HFFc6 (cell line): ENCODE measurements at places on chromosomes 7 and 10. TPM values are rescaled to one million over a fixed set of nuclear protein-coding genes. Genes with fewer than 3 reads are reported as not detected.

GRCh38 chr10:96421995-96422394 lies 63.2 kb upstream of the OPALIN start:
- no peak for DNase-seq
- peaks cover 9% of the 10 kb centered on the region for H3K27me3 ChIP-seq
- no peak overlapping the region for H3K27ac ChIP-seq
- no peaks in the 10 kb centered on the region for H3K4me1 ChIP-seq
- H3K36me3 ChIP-seq = no peaks in the 10 kb centered on the region

DNA sequence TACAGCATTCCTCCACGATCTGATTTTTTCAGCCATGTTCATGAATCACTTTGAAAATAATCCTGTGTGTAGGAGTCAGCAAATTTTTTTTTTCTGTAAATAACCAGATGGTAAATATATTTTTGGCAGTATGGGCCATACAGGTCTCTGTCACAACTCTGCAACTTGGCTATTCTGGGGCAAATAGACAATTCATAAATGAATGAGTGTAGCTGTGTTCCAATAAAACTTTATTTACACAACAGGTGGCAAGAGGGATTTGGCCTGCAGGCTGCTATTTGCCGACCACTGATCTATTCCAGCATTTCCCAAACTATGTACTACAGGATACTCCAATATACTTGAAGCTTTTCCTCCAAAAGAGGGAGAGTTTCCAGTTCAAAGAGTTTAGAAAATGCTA lies 78.7 kb upstream of the SVIL start:
- no peak overlapping the region for H3K27ac ChIP-seq
- no peak for DNase-seq
- H3K36me3 ChIP-seq = no peaks in the 10 kb centered on the region
- H3K4me1 ChIP-seq = peaks cover 13% of the 10 kb centered on the region
- no peak overlapping the region for H3K4me3 ChIP-seq
- peaks cover 14% of the 10 kb centered on the region for H3K27me3 ChIP-seq

GRCh38 chr10:107031931-107032699 lies 132.4 kb downstream of the SORCS1 start:
- no peaks in the 10 kb centered on the region for H3K36me3 ChIP-seq
- H3K4me1 ChIP-seq = no peaks in the 10 kb centered on the region
- no peak for DNase-seq
- H3K27ac ChIP-seq = no peak overlapping the region

The TCERG1L gene
- total RNA-seq = not detected in 3 replicates

DNA sequence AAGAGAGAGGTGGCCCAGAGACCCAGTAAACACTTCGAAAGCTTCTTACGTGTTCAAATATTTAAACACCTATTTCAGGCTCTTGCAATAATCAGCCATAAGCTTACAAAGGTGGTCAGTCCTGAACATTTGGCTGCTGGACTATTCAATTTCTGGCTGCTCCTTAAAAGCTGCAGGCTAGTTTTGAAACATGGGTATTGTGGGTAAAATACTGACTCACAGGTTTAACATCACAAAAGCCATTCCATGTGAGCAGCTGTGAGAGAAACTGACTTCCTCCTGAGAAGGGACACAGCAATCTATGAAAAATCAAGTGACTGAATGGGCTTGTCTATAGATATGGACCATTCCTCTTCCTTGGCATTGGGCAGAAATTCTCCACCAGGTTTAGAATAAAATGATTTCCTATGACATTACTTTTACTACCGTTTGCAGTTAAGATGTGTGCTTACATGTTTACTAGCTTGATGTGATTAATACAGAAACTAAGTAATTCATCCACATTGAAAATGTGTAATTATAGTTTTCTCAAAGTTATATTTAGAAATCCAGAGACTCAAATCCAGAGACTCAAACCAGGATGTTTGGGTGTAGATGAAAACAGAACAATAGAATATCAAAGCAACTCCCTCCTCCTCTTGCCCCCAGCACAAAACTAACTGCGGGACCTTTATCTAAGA lies 252.3 kb downstream of the GATA3 start:
- no peaks in the 10 kb centered on the region for H3K4me1 ChIP-seq
- H3K27me3 ChIP-seq = no peaks in the 10 kb centered on the region; the same call in none of the 2 replicates
- no peak overlapping the region for H3K27ac ChIP-seq
- DNase-seq = no peak
- H3K36me3 ChIP-seq = no peaks in the 10 kb centered on the region
- H3K4me3 ChIP-seq = no peak overlapping the region

DNA sequence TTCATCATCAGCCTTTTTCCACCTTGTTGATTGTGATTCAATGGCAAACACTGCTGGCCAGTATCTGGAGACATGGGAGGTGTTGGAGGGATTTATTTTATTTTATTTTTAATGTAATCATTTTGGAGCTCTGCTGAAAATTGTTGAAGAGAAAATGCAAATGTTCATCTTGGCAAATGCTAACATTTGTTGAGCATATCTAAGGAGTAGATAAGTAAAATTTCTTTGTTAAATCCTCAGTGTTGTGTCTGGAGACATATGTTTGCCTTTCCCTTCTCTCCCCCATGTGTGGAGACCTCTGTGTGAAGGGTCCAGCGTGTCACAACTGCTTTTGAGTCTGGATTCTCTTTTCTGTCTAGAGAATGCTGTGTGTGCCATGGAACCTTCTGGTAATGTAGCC lies 300.3 kb downstream of the FZD1 start:
- H3K27ac ChIP-seq = no peak overlapping the region
- DNase-seq = no peak
- peaks cover 16% of the 10 kb centered on the region for H3K27me3 ChIP-seq
- peaks cover 36% of the 10 kb centered on the region for H3K4me1 ChIP-seq
- H3K4me3 ChIP-seq = no peak overlapping the region

The ANLN gene
- 110 to 240 TPM (median 197 TPM) in 3 replicates for total RNA-seq

GRCh38 chr7:126483972-126484371 lies 768.8 kb downstream of the GRM8 start:
- no peak for DNase-seq
- H3K27me3 ChIP-seq = no peaks in the 10 kb centered on the region; the same call in 1 of the 2 replicates
- no peaks in the 10 kb centered on the region for H3K4me1 ChIP-seq

The HOXA6 gene
- 2.0 to 4.4 TPM (median 2.4 TPM) in 3 replicates for total RNA-seq

DNA sequence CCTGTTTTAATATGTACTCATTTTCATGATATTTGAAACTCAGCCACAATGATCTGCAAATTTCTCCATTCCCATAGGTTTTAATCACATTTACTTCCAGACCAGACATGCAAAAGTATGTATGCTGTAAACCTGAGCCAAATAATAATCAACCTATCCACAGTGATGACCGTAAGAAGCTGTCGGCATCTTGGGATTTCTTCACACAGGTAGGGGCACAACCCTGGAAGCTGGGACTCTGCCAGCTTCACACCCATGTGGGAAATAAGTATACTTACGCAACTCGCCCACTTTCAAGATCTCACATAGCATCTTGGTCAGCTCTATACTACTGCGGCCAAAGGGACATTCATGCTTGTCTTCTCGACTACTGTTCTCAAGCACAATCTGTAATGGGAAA lies 352.3 kb downstream of the ELMO1 start:
- H3K4me1 ChIP-seq = no peaks in the 10 kb centered on the region
- peaks cover 4% of the 10 kb centered on the region for H3K27me3 ChIP-seq
- no peaks in the 10 kb centered on the region for H3K36me3 ChIP-seq
- no peak for DNase-seq
- no peak overlapping the region for H3K27ac ChIP-seq
- no peak overlapping the region for H3K4me3 ChIP-seq

DNA sequence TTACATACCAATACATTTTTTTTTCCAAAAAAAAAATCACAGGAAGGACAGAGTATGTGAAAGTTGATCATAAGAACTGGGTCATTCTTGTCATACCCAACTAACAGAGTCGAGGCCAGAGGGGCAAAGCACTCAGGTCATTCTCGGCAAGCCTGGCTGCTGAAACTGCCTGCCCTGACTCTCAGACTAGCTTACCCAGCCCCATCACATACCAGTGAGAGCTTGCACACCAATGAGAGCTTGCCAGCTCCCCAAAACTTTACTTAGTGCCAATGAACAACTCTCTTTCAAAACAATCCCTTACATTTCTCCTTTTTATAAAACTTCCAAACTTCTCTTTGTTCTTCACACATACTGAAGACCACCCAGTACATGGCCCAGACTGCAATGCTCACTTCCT lies 48.9 kb downstream of the VOPP1 start:
- DNase-seq = no peak
- peaks cover 34% of the 10 kb centered on the region for H3K4me1 ChIP-seq
- no peaks in the 10 kb centered on the region; the same call in 1 of the 2 replicates for H3K27me3 ChIP-seq
- peaks cover 9% of the 10 kb centered on the region for H3K36me3 ChIP-seq

- no peaks in the 10 kb centered on the region for H3K4me1 ChIP-seq
- no peaks in the 10 kb centered on the region for H3K36me3 ChIP-seq
- DNase-seq = no peak
- H3K27ac ChIP-seq = no peak overlapping the region
- no peak overlapping the region for H3K4me3 ChIP-seq
These were observed 67.1 kb downstream of the HECTD2 start for GRCh38 chr10:91477236-91477635.

- no peaks in the 10 kb centered on the region for H3K4me1 ChIP-seq
- DNase-seq = no peak
- no peak overlapping the region for H3K27ac ChIP-seq
- H3K4me3 ChIP-seq = no peak overlapping the region
- H3K36me3 ChIP-seq = peaks cover 17% of the 10 kb centered on the region
These were observed 48.3 kb downstream of the NOD1 start for GRCh38 chr7:30430276-30430675.

GRCh38 chr10:58856508-58857240 lies 319.8 kb upstream of the PHYHIPL start:
- H3K27me3 ChIP-seq = no peaks in the 10 kb centered on the region
- DNase-seq = peak; percentile 94
- H3K36me3 ChIP-seq = peaks cover 11% of the 10 kb centered on the region

The GJD4 gene
- total RNA-seq = not detected in 3 replicates

DNA sequence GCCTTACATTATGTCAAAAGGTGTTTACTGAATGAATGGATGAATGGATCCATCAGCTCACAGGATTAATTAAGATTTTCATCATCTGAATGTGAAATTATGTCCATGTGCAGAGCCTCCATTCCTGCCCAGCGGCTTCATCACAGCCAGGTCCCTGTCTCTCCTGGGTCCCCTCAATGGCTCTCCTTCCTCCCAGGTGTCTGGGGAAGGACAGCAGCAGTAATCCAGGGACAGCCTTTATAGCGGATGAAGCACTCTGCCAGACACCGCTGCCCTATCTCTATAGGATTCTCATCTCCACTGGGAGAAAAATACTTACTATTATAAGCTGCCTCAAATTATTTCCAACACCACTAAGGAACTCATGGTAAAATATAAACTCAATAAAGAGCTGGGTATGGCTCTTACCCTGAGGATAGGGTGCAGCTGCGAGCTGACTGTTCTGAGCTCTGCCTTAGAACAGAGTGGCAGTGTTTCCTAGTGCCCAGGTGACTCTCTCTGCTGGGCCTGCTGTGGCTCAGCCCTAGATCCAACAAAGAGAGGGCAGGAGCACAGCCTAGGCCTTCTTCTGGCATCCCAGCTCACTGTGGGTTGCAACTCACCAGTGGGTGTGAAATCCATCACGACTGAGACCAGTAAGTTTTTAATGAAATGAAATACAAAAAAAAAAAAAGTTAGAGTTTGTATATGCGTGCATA lies 38.3 kb downstream of the GPRIN2 start:
- H3K4me3 ChIP-seq = no peak overlapping the region
- peaks cover 2% of the 10 kb centered on the region; the same call in 1 of the 2 replicates for H3K27me3 ChIP-seq
- DNase-seq = no peak
- no peaks in the 10 kb centered on the region for H3K36me3 ChIP-seq
- no peak overlapping the region for H3K27ac ChIP-seq

GRCh38 chr10:73867126-73867807 lies 7.1 kb downstream of the CAMK2G start:
- H3K27ac ChIP-seq = no peak overlapping the region
- no peak for DNase-seq
- H3K4me3 ChIP-seq = no peak overlapping the region
- peaks cover 21% of the 10 kb centered on the region for H3K4me1 ChIP-seq
- H3K27me3 ChIP-seq = no peaks in the 10 kb centered on the region; the same call in 1 of the 2 replicates

The TAS2R5 gene
- 0.21 TPM in 1 of 2 replicates, not detected in the other for total RNA-seq

DNA sequence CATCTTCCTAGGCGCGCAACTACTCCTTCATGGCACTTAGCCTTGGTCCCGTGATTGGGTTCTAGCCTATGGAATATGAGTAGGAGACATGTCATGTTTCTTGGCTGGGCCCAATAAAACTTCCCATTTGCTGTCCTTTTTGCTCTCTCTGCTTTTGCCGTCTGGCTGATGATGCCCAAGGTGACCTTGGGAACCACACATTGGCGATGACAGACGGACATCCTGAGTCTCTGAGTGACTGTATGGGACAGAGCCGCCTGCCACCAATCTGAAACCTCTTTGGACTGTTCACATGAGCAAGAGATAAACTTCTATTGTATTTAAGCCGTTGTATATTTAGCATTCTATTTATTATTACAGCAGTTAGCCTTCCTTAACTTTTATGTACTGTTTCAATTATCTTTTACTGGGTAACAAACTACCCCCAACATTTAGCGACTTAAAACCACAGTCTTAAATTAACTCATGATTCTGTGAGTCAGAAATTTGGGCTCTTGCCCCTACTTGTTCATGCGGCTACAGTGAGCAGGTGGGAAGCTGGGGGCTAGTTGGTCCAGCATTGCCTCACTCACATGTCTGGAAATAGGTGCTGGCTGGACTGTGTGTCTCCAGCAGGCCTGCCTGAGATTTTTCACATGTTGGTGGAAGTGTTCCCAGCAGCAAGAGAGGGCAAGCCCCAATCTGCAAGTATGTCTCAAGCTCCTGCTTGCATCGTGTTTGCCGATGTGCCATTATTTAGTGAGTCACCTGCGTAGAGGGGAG lies 71.7 kb downstream of the NOD1 start:
- 0 out of 2 replicates have a peak, but pooled peaks cover 6% of the 10 kb centered on the region for H3K4me1 ChIP-seq
- no peaks in the 10 kb centered on the region for H3K36me3 ChIP-seq
- H3K27me3 ChIP-seq = peaks cover 3% of the 10 kb centered on the region
- no peak overlapping the region for H3K4me3 ChIP-seq
